ENCODE measurements at places on chromosomes 1 and 21. TPM values are rescaled to one million over a fixed set of nuclear protein-coding genes. Genes with fewer than 3 reads are reported as not detected.

- no peak overlapping the region for H3K4me3 ChIP-seq
- no peak for DNase-seq
- peaks cover 18% of the 10 kb centered on the region for H3K4me1 ChIP-seq
- H3K36me3 ChIP-seq = peaks cover 57% of the 10 kb centered on the region
Observed at GRCh38 chr1:21152423-21153100, 24.1 kb downstream of the EIF4G3 start.

DNA sequence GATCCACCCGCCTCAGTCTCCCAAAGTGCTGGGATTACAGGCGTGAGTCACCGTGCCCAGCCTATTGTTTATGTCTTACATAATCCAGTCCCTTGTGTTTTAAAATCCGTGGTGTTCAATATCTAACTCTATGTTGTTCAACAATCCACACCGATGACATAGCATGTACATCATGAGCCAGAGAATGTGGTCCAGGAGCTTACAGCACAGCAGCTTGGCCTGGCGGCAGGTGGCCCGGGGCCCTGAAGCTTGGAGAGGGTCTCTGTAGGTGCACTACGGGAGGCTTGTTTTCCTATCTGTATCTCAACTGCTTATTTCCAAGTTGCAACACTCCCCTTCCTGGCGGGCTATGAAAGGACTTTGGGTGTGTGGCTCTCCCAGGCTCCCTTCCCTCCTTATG, 138.4 kb downstream of the ADSS2 start:
- no peak overlapping the region for H3K4me3 ChIP-seq
- peaks cover 1% of the 10 kb centered on the region for H3K4me1 ChIP-seq
- H3K27ac ChIP-seq = no peak overlapping the region
- peaks cover 11% of the 10 kb centered on the region for H3K36me3 ChIP-seq
- DNase-seq = no peak

OR10R2 gene
- not detected for total RNA-seq

AQP10 gene
- not detected for total RNA-seq

SLC2A5 gene
- 4.5 TPM for total RNA-seq

- no peak overlapping the region for H3K4me3 ChIP-seq
- H3K27ac ChIP-seq = no peak overlapping the region
- peaks cover 1% of the 10 kb centered on the region for H3K36me3 ChIP-seq
- H3K27me3 ChIP-seq = no peaks in the 10 kb centered on the region
- no peak for DNase-seq
Observed at GRCh38 chr1:108556499-108556898, 3.4 kb upstream of the EEIG2 start.

GRCh38 chr1:39711966-39712340, 20.7 kb upstream of the HPCAL4 start:
- no peaks in the 10 kb centered on the region for H3K4me1 ChIP-seq
- H3K36me3 ChIP-seq = no peaks in the 10 kb centered on the region
- H3K27me3 ChIP-seq = peaks cover 29% of the 10 kb centered on the region
- no peak overlapping the region for H3K4me3 ChIP-seq
- H3K27ac ChIP-seq = no peak overlapping the region

DNA sequence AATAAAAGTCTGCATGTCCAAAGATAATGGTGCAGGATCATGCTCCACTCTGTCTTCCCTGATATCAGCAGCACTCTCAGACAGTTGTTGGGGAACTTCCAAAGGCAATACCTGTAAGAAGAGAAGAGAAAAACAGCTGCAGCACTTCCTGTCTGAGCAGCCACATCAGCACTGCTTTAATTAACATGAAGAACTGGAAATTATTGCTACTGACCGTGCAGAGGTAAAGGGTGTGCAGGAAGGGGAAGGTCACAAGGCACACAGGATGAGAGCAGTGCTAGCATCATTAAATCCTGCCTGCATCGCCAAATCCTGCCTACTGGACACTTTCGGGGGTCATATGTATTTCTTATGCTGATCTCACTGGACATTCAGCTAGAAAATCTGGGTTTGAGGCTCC, 379.0 kb downstream of the LMX1A start:
- no peak overlapping the region for H3K27ac ChIP-seq
- no peak for DNase-seq
- H3K27me3 ChIP-seq = no peaks in the 10 kb centered on the region
- H3K4me3 ChIP-seq = no peak overlapping the region

GPR25 gene
- 0.86 TPM for total RNA-seq

GRCh38 chr1:8510041-8510823, 192.3 kb downstream of the SLC45A1 start:
- no peaks in the 10 kb centered on the region for H3K27me3 ChIP-seq
- peaks cover 35% of the 10 kb centered on the region for H3K36me3 ChIP-seq
- H3K4me3 ChIP-seq = peak overlapping the region; percentile 75
- peak overlapping the region; percentile 87 for H3K27ac ChIP-seq

DNA sequence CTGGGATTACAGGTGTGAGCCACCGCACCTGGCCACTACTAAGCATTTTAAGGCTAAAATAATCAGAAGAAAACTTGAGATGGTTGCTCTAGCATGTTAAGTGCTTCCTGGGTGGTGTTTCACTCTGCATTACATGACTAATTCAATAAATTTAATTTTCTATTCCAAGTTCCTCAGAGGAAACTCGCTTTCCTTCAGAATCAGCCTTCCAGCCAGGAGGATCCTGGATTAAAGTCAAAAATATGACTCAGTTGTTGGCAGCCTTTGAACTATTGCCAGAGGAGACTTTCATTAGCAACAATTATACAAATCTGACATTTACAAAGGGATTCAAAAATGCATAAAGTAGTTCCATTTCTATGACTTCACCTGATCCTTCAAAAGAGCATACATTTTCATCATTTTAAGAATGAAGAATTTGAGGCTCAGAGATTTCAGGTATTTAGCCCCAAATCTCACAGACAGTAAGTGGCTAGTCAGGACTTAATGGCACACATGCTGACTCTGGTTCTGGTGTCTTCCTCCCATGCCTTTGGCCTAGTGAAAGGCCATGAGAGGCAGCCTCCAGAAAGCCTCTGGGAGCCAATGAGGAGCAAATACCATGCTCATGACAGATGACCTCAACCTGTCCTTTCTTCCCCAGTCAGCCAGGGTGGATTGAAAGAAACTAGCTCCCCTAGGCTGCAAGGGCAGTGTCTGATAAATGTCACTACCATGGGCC, 115.7 kb downstream of the MAP3K21 start:
- no peak overlapping the region for H3K27ac ChIP-seq
- DNase-seq = no peak
- no peak overlapping the region for H3K4me3 ChIP-seq
- no peaks in the 10 kb centered on the region for H3K4me1 ChIP-seq
- no peaks in the 10 kb centered on the region for H3K36me3 ChIP-seq

GRCh38 chr1:41545996-41546832, 61.7 kb upstream of the EDN2 start:
- peaks cover 40% of the 10 kb centered on the region for H3K4me1 ChIP-seq
- DNase-seq = no peak
- no peak overlapping the region for H3K27ac ChIP-seq
- no peaks in the 10 kb centered on the region for H3K27me3 ChIP-seq

DNA sequence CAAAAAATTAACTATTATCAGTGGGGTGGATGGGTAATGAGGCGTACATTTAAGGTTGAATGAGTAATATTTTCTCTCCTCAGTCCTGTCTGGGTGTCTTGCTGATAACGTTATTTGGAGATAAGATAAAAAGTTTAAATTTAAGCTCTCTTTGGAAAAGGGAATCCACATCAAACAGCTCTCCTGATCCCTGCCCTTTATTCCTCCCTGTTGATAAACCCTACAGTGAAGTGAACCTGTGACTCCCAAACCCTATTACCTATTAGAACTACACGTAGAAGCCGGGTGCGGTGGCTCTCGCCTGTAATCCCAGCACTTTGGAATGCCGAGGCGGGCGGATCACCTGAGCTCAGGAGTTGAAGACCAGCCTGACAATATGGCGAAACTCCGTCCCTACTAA, 9.9 kb upstream of the GPR161 start:
- no peak overlapping the region for H3K27ac ChIP-seq
- no peaks in the 10 kb centered on the region for H3K27me3 ChIP-seq
- peaks cover 14% of the 10 kb centered on the region for H3K4me1 ChIP-seq
- DNase-seq = no peak
- H3K4me3 ChIP-seq = no peak overlapping the region

GRCh38 chr1:4319496-4319895, 334.9 kb upstream of the AJAP1 start:
- no peak for DNase-seq
- no peaks in the 10 kb centered on the region for H3K27me3 ChIP-seq
- H3K27ac ChIP-seq = no peak overlapping the region
- H3K4me3 ChIP-seq = no peak overlapping the region

INSRR gene
- not detected for total RNA-seq

GRCh38 chr1:57160594-57160993, 194.8 kb upstream of the C8B start:
- no peaks in the 10 kb centered on the region for H3K36me3 ChIP-seq
- H3K4me3 ChIP-seq = no peak overlapping the region
- H3K4me1 ChIP-seq = peaks cover 4% of the 10 kb centered on the region
- no peaks in the 10 kb centered on the region for H3K27me3 ChIP-seq
- DNase-seq = no peak
- no peak overlapping the region for H3K27ac ChIP-seq

DCST1 gene
- not detected for total RNA-seq

DNA sequence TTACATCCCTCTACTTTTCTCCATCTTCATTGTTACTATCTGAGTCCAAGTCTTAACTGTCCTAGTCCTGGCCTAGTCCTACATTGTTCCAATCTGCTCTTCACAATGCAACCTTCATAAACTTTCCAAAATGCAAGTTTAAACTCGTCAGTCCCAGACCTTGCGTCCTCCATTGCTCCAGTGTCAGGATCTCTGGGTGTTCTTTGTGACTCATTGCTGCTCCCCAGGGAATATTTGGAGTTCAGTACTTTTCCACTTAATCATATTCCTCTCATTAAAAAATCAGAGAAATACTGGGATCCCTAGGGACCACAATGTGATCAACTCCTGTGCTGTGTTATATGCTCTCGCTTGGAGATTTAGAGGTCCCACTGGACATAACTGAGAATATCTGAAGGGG, 18.0 kb upstream of the KPRP start:
- H3K27me3 ChIP-seq = peaks cover 17% of the 10 kb centered on the region
- no peak overlapping the region for H3K4me3 ChIP-seq
- H3K36me3 ChIP-seq = no peaks in the 10 kb centered on the region
- no peaks in the 10 kb centered on the region for H3K4me1 ChIP-seq
- H3K27ac ChIP-seq = no peak overlapping the region
- DNase-seq = no peak

TDRD5 gene
- not detected for total RNA-seq

DNA sequence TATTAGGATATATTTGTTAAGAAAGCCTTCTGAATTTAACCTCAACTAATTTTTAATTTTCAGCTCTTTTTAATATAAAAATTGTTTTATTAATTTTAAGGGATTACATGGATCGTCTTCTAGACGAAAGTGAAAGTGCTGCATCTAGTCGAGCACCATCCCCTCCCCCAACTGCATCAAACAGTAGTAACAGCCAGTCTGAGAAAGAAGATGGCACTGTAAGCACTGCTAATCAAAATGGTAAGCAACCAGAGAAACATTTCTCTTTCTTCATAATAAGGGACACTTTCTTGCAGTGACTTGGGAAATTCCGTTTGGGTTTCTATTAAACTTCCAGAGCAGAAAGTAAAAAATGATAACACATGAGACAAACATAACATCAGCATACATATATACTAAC, 56.9 kb downstream of the MIER1 start:
- H3K4me3 ChIP-seq = no peak overlapping the region
- H3K4me1 ChIP-seq = peaks cover 19% of the 10 kb centered on the region
- H3K36me3 ChIP-seq = peaks cover 68% of the 10 kb centered on the region
- peak overlapping the region; percentile 42 for H3K27ac ChIP-seq

DNA sequence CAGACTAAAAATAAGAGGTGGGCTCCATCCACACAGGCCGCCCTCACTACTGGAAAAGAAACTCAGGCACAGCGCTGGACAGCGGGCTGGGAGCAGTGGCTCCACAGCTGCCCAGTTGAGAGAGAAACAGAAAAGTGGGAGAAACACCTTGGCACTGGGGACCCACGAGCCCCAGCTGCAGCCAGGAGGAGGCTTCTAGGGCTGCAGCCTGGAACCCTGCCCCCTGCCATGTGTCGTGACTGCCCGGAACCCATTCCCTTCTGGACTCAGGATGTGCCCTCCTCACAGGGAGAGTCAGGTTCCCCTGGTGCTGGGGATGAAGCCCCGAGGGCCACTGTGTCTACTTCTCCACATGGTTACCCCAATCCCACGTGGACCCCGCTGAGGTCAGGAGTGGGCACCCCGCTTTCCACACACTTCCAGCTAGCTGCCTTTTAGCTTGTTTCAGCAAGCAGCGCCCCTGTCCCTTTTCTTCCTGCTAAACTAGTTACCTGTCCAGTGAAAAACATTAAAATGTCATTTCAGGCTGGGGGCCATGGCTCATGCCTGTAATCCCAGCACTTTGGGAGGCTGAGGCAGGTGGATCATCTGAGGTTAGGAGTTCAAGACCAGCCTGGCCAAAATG, 35.9 kb downstream of the PARP1 start:
- DNase-seq = no peak
- H3K36me3 ChIP-seq = peaks cover 97% of the 10 kb centered on the region
- H3K4me3 ChIP-seq = no peak overlapping the region
- H3K4me1 ChIP-seq = peaks cover 48% of the 10 kb centered on the region
- H3K27ac ChIP-seq = peak overlapping the region; percentile 91

DNA sequence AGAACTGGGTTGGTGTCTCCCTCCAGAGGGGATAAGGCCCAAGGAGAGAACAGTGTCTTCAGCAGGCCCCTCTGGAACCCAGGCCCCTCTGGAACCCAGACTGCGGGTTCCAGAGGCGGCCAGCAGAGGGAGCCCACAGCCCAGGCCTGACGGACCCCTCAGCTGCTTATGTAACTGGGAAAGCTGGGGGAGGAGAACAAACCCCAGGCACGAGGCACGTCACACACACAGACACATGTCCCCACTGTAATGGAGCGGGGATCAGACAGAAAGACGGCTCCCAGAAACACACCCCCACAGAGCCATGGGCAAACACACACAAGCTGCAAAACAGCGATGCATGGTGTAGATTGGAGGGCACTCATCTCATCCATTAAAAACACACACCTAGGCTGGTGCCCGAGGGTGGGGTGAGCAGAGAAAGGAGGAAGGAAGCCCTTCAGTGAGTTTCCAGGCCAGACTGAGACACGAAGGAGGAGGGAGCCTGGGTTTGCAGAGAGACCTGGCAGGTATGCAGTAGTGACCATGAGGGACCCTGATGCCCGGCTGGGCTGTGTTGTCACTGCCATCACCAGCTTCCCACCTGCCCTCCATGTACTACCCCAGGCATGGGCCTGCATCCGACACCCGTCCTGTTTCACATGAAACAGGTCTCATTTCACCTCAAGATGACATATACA, 2.8 kb upstream of the IGSF8 start:
- H3K27me3 ChIP-seq = no peaks in the 10 kb centered on the region
- peaks cover 2% of the 10 kb centered on the region for H3K36me3 ChIP-seq
- H3K4me3 ChIP-seq = peak overlapping the region; percentile 66
- H3K27ac ChIP-seq = peak overlapping the region; percentile 61
- peak; percentile 69 for DNase-seq

GRCh38 chr1:154497026-154497806, 4.8 kb upstream of the TDRD10 start:
- DNase-seq = peak; percentile 22
- H3K36me3 ChIP-seq = no peaks in the 10 kb centered on the region

- H3K4me3 ChIP-seq = no peak overlapping the region
- DNase-seq = no peak
- H3K36me3 ChIP-seq = no peaks in the 10 kb centered on the region
- no peak overlapping the region for H3K27ac ChIP-seq
Observed at GRCh38 chr21:38349111-38349746, 92.4 kb downstream of the KCNJ15 start.

GRCh38 chr1:91338501-91338900, 66.1 kb downstream of the HFM1 start:
- no peaks in the 10 kb centered on the region for H3K36me3 ChIP-seq
- H3K4me1 ChIP-seq = no peaks in the 10 kb centered on the region
- H3K4me3 ChIP-seq = no peak overlapping the region
- no peaks in the 10 kb centered on the region for H3K27me3 ChIP-seq
- no peak for DNase-seq
